Urinary bladder (tissue), 4 donors: ENCODE measurements at places on chromosomes 13 and 19. TPM values are rescaled to one million over a fixed set of nuclear protein-coding genes. Genes with fewer than 3 reads are reported as not detected.

Gene SYNE4
- total RNA-seq = 0.58 TPM

Gene RGS9BP
- 1.3 TPM for total RNA-seq

Gene RFPL4A
- total RNA-seq = 0.58 TPM

Gene NHLRC3
- 70.3 TPM for total RNA-seq

Gene NCR1
- total RNA-seq = 0.32 TPM

Gene PRRG2
- total RNA-seq = 1.6 TPM

Gene URAD
- not detected for total RNA-seq

Gene MEIOSIN
- not detected for total RNA-seq

Gene ICAM4
- total RNA-seq = 2.6 TPM

Gene PLPPR3
- total RNA-seq = 2.1 TPM

Gene MICU2
- total RNA-seq = 67.7 TPM

Gene F7
- total RNA-seq = 0.63 TPM

Gene IFI30
- 6.6 TPM for total RNA-seq

Gene HIF3A
- 41.0 TPM for total RNA-seq

Gene ERCC5
- 70.8 TPM for total RNA-seq

Gene RBM26
- total RNA-seq = 95.6 TPM

Gene PODNL1
- 0.21 TPM for total RNA-seq

Gene BSPH1
- total RNA-seq = not detected

Gene RPS5
- total RNA-seq = 1,214 TPM

Gene RXFP2
- total RNA-seq = not detected

Gene SYCN
- total RNA-seq = not detected

Gene PTGIR
- 2.6 TPM for total RNA-seq
